ENCODE measurements at places on chromosomes 2 and 18.

DNA sequence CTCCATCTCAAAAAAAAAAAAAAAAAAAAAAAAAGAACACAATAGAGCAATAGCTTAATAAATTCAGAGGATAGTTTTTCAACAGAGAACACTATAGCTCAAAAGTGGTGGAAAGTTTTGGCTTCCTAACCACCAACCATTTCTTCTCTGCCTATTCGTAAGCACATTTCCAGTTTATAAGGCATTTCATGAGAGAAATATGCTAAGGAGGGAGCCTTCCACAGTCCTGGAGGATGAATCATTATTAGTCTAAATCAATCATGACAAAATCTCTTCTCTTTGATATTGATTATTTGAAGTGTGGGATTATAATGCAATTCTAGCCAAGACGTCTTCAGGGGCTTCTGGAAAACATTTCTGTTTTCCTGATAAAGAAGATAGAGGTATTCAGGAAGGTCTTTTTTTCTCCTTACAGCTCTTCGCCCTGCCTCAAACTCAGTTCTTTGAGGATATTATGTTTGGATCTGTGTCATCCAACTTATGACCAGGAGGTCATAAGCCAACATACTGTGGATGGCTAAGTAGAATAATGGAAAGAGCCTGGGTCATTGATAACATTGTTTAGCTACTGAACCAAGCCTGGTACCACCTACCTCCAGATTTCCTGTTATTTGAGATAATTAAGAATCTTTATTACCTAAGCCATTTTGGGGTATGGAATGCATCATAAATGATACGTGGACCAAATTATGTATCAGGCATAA, 207.3 kb downstream of the TRIB2 start:
- no peak for DNase-seq

DNA sequence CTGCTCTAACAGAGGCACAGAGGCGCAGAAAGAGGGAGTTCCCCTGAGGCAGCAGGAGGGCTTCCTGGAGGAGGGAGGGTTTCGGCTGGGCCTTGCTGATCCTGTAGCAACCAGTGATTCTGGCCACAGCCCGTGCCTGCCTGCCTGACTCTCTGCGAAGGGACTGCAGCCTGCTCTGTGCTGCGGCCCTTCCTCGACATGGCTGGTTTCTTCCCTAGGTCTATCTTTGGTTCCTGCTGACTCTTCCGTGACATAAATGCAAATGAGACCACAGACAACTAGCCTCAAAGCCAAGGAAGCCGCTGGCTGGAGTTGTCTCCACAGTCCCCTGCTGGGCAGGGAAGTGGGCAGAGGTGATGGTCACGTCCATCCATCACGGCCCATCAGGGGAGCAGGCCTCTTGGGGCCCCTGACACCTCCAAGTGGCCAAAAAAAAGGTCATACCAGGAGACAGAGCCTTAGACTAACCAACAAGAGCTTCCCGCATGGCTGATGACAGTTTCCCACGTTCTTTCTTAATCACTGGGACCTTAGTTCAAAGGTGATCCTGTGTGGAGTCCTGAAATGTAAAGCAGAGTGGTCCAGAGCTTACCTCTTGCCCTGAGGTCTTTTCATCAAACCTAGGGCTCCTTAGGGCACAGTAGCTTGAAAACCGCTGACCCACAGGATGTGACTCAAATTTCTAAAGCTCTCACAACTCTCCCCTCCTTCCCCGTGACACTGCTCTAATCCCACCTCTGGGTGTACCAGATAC, 55.3 kb downstream of the HS1BP3 start:
- DNase-seq, result no peak

- no peak for DNase-seq
Observed at GRCh38 chr18:48575658-48576456, 37.0 kb downstream of the CTIF start.

DNA sequence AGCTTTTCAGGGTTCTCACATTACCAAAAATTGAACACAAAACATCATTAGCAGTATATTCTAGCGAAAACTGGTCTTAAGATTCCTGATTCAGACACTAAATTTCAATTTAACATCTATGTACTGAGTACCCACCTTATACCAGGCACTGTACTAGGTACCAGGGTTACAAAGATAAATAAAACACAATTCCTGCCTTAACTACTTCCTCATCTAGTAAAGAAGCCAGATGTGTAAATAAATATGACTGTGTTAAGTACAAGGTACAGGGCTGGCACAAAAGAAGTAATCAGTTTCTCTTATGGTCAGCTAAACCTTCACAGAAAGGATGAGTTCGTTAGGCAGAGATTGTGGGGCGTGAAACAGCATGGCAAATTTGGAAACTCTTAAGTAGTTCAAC, 6.1 kb downstream of the FARSB start:
- no peak for DNase-seq

DNA sequence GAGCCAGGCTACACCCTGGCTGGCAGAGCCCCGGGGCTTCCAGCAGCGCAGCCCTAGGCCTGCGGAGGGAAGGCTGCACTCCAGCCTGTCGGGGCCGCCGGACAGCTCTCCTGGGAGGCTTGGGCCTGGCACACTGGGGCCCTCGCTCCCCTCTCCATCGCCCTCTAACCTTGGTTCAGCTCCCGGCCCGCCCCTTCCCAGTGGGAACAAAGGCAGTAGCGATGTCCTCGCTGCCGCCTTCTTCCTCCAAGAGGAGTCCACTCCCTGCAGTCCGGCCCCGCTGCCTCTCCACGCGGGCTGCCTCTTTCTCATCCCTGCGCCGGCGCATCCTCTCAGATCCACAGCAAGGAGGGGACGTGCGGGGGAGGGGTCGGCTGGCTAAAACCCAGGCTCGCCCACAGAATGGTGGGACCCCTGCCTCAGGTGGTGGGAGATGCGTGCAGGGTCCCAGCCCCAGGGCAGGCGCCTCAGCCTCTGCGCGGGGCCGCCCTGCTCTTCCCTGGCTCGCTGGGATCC, 138.1 kb downstream of the TWIST2 start:
- no peak for DNase-seq

DNA sequence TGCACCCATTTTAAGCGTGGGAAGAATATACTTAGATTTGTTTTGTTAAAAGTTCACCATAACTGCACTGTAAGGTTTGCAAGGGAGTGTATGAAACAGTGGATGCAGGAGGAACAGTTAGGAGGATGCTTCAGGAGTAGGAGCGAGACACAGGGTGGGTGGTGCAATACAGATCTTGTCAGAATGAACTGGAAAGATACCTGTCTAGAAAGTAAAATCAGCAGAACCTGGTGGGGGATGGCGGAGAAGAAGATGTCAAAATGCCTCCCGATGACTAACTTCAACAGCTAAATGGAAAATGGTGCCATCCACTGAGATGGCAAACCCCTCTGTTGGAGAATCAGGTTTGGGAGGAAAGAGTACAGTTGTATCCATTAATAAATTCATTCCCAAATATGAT, 18.2 kb downstream of the LANCL1 start:
- no peak for DNase-seq

GRCh38 chr2:8607606-8608005, 74.2 kb upstream of the ID2 start:
- DNase-seq, result no peak

- DNase-seq, result peak; percentile 14
Observed at GRCh38 chr2:32008805-32009515, 1.8 kb downstream of the MEMO1 start.

DNA sequence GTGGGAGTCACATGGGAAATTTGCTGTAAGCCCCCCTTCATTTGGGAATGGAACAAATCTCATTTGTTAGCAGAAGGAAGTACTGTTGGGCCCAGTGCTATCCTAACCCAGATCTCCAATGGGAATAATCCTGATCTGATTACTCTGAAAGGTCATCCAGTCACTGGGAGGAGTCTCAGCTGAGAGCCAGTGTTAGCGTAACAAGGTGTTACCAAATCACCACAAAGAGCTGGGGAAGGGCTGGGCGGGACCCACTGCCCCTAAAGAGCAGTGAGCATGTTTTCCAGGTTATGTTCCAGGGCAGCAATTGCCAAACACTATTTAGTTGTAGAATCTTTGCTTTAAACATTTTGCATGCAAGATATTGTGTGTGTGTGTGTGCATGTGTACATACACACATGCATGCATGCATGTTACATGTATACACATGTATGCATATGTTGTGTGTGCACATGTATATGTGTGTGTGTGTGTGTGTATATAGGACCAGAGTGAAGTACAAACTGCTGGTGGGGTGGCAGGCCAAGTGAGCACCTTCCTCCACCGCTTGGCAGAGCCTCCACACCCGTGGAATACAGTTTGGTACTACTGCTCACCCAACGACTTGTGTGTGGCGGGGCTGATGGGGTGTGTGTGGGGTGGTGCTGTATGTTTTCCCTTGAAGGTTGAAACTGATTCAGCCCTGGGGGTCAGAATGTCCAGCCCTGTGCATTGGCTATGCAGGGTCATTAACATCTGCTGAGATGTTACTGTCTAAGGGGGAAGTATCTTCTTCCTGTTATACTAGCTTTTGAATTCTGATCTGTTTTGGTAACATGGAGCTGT, 15.2 kb downstream of the INPP5D start:
- DNase-seq, result no peak

DNA sequence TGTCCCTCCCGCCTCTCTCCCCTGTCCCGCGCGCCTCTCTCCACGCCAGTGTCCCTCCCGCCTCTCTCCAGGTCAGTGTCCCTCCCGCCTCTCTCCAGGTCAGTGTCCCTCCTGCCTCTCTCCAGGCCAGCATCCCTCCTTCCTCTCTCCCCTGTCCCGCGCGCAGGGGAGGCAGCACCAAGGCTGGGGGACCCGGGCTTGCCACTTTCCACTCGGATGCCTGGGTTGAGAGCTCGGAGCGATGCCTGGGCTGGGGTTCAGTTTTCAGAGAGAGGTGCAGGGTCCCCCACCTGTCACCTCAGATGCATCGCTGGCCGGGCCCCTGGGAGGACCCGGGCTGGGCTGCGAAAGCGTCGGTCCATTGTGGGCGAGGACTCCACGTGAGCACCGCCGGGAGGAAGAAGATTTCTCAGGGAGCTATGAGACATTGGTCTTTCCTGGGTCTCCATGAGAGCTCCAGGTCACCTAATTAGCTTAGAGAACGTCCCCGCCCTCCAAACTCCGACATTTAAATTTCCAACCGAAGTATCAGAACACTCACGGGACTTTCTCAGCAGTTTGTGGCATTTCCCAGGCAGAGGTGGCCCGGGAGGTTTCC, 2.1 kb downstream of the FBLN7 start:
- no peak for DNase-seq

- no peak for DNase-seq
Observed at GRCh38 chr2:200698217-200698616, 112.4 kb downstream of the AOX1 start.

DNA sequence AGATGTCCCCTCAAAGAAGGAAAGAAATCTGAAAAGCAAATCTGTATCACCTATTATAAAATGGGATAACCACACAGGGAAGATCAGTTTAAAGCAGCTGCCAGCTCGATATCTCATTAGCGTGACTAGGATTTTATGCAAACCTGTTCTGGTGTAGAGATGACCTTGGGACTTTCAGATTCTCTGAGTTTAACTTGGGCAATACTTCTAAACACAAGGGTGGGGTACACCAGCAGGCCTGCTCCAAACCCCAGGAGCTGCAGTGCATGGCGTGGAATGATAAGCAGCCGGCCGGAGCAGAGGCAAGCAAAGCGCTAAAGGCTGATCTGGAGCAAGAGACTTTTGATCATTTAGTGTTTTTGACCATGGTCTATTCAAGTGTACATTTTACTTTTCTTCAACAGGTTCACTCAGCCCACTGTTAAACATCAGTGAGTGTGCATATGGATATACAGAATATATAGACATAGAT, 4.7 kb downstream of the SERTAD2 start:
- no peak for DNase-seq

DNA sequence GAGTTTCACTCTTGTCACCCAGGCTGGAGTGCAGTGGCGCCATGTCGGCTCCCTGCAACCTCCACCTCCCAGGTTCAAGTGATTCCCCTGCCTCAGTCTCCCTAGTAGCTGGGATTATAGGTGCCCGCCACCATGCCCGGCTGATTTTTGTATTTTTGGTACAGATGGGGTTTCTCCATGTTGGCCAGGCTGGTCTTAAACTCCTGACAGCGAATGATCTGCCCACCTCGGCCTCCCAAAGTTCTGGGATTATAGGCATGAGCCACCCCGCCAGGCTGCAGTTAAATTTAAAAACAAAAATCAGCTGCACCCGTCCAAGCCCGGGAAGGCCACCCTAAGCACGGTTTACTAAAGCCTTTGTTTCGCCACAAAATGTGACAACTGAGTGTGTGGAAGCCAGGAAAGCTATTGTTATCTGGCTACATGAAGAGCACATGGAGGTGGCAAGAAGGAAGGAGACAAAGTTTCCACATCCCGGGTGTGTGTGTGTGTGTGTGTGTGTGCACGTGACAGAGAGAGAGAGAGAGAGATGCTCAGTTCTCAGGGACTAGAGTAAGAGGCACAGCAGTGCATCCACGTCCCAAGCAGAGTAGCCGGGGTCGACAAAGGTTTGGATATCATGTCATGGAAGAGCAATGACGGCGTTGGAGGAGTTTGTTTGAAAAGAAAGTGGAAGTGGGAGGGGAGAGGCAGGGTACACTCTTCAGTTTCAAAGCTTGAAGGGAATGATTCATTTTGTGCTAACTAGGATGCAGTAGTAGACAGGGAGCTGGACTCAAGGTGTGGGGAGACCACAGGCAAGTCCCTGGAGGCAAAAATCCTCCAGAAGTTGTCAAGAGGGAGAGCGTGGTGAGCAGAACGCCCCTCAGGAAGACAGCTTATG, 20.1 kb downstream of the INPP5D start:
- DNase-seq, result no peak

DNA sequence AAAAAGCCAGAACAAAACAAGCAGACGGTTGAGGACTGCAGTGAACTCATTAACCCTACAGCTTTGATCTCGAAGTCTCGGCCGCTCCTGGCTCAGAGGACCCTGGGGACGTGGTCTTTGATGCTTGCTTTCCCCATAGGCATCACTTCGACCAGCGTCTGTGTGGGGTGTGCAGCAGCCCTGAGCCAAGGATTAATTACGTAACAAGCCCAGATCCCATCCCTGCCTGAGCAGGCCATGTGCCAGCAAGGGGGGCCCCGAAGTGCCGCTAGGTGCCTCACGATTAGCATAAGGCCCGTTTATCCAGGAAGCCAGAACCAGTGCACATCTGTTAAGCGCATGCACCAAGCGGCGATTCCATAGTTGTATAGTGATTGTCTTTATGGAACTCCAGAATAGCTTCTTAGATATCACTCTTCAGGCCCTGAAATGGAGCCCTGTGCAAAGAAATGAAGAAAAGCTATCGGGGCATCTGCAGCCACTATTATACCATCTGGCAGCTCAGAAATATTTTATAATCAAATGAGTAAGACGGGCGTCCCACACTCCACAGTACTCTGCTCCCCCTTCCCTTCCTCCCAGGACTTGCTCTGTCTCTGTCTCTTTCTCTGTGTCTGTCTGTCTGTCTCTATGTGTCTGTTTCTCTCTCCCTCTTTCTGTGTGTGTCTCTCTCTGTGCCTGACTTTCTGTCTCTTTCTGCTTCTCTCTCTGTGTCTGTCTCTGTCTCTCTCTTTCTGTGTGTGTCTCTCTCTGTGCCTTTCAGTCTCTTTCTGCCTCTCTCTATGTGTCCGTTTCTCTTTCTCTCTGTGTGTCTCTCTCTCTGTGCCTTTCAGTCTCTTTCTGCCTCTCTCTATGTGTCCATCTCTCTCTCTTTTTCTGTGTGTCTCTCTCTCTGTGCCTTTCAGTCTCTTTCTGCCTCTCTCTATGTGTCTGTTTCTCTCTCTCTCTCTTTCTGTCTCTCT, 41.7 kb downstream of the HPCAL1 start:
- no peak for DNase-seq

- no peak for DNase-seq
Observed at GRCh38 chr2:66030553-66030952, 404.4 kb upstream of the MEIS1 start.
